PC-9 (cell line): ENCODE measurements at places on chromosomes 4 and X. TPM values are rescaled to one million over a fixed set of nuclear protein-coding genes. Genes with fewer than 3 reads are reported as not detected.

OTC gene
- total RNA-seq = not detected in 2 replicates

- no peaks in the 10 kb centered on the region for H3K36me3 ChIP-seq
- H3K4me1 ChIP-seq = no peaks in the 10 kb centered on the region
- no peak overlapping the region for H3K4me3 ChIP-seq
- H3K27ac ChIP-seq = no peak overlapping the region
- DNase-seq = no peak
Observed at GRCh38 chr4:94126669-94127068, 81.0 kb upstream of the SMARCAD1 start.

ABLIM2 gene
- 1.6 and 6.2 TPM in 2 replicates for total RNA-seq

DNA sequence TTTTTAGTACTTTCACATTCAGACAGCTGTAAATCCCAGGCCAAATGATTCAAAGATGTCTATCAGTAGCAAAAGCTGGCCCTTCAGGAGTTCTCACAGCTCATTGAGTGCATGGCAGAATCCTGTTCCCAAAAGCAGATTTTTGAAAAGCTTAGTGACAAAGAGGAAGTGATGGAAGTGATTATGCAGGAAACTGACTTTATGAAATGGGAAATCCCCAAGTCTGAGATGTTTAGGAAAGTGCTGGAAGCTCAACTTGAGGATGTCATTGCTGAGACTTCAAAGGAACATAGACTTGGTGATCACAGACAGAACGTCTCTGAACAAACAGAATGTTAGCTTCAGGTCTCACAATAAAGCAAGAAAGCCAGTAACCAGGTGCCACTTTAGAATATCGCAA, 51.0 kb upstream of the CFAP47 start:
- no peak for DNase-seq
- no peaks in the 10 kb centered on the region for H3K4me1 ChIP-seq
- H3K4me3 ChIP-seq = no peak overlapping the region
- no peak overlapping the region for H3K27ac ChIP-seq

LGI2 gene
- not detected in 2 replicates for total RNA-seq
